SHP77 (cell line): ENCODE measurements at places on chromosomes 4 and X.
A peak's percentile ranks its signal among the peaks of the same experiment; 100 is the strongest.

DNA sequence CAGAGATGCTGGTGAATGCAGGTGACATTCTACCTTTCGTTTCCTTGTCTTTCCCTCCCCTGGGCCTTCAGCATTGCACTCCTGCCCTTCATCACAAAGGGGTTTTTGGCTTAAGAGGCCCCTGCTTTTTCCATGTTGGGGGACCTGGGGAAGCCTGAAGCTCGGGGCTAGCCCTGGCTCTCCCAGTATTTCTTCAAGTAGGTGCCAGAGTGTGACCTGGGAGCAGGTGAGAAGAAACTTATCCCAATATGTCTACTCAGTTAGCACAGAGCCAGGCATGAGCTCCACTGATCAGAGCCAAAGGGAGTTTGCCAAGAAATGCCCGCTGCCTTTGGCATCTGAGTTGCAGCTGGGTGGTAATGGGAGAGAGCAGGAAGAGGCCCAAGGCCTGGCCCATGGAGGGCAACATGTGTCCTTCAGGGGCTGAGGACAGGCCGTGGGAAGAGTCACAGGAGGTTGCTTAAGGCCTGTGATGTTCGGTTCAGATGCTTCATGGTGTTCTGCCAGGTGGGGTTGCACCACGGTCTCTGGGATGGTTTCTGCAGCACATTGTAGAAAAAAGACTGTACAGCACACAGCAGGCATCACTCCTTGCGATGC, 7.6 kb downstream of the PRRG3 start:
- DNase-seq: no peak

- no peak for DNase-seq
Observed at GRCh38 chrX:136829413-136829812, 48.7 kb upstream of the ARHGEF6 start.

DNA sequence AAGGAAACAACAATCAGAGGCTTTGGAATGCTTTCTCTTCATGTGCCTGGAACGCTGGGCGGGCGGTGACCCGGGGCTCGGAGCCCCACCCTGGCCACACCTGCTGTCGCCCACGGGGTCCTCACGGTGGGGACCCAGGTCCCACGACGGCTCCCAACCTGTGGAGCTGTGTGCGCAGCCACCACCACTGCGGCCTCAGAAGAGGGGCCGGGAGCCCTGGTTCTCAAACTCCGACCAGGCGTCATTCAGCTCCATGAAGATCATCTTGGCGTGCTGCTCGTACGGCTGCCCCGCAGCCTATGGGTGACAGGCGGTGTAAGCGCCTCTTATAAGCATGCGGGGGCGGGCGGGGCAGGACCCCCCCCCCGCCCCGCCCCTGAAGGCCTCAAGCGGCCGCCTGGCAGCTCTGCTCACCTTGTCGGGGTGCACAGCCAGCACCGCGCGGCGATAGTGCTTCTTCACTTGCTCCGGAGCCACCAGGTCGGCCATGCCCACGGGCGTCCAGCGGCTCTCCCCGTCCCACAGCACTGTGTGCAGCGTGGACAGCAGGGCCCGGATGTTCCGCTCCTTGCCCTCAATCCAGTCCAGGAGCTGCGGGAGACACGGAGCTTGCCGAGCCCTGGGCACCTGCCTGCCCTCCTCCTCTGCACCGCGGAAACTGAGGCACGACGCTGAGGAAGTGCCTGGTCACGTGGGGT, 23.7 kb upstream of the CPLX1 start:
- DNase-seq: no peak

DNA sequence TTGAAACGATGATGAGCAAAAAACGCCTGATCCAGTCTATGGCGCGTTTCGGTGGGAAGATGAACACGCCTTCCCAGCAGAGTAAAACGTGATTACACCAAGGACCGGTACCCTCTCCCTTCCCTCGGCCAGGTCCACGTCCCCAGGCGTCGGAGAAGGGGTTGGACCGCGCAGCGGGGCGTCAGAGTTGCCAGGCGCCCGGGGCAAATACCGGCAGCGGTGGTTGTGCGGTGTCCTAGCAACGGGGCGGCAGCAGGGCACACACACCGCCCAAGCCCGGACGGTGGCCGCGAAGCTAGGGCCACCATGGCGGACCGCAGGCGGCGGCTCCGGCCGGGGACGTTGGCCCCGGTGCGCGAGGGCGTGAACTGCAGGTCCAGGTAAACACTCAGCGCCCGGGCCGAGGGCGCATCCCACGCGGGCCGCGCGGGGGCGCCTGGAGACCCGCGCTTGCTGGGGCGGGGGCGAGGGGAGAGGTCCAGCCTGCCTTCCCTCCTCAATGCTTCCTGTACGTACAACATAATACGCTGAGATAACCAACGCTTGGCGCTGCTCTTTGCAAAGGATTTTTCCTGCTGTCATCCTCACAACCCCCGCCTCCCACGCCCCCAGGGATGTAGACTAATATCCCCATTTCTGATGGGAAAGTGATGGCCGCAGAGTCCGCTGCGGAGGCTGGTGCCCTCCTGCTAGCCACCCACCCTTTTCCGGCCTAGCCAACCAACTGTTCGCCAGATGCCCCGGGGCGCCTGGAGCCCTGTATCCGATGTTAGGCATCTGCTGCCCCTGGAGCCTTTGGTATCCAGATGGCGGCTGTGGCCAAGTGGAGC, at the start of gene FAM47E:
Gene FAM47E, plus strand, starts transcription at position 281 of the 830 bp plus-strand sequence. Its CDS starts 26 bp downstream, at position 307.
- DNase-seq: peak; percentile 54

DNA sequence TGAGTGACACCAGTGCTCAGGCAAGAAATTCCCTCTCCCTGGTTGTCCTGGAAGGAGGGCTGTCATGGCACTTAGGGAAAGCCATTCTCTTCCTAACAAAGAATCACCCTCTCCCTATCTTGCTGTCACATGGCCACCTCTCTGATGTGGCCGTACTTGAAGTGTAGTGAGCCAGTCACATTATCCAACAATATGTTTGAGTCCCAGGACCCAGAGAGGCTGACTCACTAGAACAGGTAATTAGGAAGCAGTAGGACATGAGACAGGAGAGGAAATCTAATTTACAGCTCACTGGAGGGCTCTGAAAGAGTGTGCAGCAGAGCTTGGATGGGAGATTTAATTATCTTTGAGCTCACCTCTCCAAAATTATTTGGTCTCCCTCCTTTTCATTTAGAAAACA, 299.1 kb downstream of the ARHGAP24 start:
- DNase-seq: no peak

- DNase-seq: no peak
Observed at GRCh38 chrX:139762400-139763183, 54.6 kb upstream of the MCF2 start.

DNA sequence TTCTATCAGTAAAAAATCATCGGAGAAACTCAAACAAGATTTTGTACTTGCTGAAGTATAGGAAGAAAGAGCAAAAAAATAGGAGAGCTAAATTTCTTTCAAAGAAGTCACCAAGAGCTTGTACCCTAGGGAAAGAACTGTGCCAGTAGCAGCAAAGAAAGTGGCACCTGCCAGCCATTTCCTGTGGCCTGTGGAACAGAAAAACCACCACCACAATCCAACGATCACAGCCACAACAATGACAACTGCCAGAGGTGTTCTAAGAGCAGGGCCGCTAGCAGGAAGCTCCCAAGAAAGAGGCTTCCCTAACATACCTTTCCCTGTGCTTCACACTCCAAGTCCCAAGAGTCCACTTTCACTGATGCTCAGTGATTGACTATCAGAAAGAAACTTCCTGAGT, 266.1 kb upstream of the GPC4 start:
- no peak for DNase-seq

- no peak for DNase-seq
Observed at GRCh38 chr4:166399021-166399420, 526.0 kb downstream of the TLL1 start.

GRCh38 chr4:90951037-90951436, 823.8 kb downstream of the CCSER1 start:
- peak; percentile 13 for DNase-seq

GRCh38 chr4:112944006-112944405, 105.4 kb upstream of the ANK2 start:
- DNase-seq: no peak

GRCh38 chr4:183563874-183564273, 59.0 kb downstream of the ING2 start:
- no peak for DNase-seq

DNA sequence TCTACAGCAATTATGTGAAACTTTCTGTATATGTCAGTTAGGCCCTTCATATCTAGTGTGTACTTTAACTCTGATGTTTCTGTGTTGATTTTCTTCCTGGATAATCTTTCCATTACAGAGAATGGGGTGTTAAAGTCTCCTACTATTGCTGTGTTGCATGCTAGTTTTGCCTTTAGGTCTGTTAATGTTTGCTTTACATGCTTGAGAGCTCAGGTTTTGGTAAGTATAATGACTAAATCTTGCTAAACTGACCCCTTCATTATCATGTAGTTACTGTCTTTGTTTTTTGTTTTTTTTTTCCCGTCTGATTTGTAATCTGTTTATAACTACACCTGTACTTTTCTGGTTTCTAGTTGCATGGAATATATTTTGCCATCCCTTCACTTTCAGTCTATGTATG, 63.6 kb upstream of the UGT2B15 start:
- no peak for DNase-seq

DNA sequence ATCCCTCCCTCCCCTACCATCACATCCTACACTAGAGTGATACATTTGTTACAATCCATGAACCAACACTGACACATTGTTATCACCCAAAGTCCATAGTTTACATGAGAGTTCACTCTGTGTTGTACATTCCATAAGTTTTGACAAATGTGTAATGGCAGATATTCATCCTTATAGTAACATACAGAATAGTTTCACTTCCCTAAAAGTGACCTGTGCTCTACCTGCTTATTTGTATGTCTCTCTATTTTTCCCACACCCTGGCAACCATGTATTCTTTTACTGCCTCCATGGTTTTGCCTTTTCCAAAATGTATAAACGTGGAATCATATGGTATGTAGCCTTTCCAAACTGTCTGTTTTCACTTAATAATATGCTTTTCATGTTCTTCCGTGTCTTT, 42.2 kb upstream of the HPGD start:
- DNase-seq: no peak

GRCh38 chr4:89863533-89863932, 26.6 kb upstream of the SNCA start:
- no peak for DNase-seq

DNA sequence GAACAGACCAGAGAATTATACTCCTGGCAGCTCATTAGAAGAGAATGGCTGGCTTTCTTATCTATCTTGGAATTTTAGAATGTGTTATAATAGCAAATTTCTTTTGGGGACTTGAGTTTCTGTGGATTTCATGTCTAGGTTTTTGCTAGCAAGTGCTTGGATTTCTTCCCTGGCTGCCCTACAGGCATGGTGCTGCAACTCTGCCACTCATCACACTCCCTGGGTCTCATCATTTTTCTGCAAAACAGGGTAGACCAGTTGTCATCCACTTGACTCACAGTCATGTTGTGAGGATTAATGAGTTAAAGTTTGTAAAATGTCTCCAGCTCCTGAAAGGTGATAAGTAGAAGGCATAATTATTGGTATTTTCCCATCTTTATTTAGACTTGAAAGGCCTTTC, 60.7 kb upstream of the LCORL start:
- DNase-seq: no peak

DNA sequence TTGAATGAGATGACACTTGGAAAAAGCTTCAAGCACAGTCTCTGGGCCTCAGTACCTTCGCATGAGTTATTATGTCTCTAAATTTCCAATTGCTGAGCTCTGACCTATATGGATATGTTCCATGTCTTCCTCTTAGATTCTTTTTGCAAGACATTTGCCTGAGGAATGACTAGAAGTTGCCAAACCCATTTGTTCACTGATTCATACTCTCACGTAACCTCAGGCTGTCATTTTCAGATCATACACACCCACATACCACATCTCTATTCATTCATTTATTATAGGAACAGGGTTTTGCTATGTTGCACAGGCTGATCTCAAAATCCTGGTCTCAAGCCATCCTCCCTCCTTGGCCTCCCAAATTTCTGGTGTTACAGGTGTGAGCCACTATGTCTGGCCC, 2137.1 kb upstream of the TENM3 start:
- no peak for DNase-seq
